Effector memory CD4-positive, alpha-beta T cell (primary cell): ENCODE measurements at places on chromosomes 1 and 21.

DNA sequence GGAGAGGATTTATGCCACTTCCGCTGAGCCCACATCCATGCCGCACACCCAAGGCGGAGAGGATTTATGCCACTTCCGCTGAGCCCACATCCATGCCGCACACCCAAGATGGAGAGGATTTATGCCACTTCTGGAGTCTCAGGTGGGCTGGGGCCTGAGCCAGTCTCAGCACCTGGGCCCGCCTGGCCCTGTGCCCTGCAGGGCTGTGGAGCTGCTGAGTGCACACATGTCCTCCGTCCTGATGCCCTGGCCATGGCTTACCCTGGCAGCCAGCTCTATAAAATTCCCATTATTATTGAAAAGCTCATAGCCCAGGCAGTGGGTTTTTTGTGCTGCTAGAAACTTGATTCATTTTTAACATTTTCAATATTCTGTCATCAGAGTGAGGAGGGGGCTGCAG, 89.8 kb upstream of the TMEM51 start:
- no peak for DNase-seq

DNA sequence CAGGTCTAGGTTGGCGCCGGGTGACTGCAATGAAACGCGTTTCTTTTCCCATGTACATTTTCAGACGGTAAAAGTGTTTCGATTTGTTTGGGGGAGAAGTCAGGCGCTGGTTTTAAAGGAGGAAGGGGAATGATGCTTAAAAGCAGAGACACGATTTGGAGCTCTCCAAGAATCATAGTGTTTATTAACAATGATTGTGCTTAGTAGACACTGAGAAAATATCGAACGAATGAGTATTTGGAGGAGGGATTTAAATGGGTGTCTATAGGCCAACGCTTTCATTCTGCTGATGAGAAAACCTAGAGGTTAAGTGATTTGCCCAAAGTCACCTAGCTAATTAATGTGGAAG, 36.9 kb upstream of the JAK1 start:
- no peak for DNase-seq

DNA sequence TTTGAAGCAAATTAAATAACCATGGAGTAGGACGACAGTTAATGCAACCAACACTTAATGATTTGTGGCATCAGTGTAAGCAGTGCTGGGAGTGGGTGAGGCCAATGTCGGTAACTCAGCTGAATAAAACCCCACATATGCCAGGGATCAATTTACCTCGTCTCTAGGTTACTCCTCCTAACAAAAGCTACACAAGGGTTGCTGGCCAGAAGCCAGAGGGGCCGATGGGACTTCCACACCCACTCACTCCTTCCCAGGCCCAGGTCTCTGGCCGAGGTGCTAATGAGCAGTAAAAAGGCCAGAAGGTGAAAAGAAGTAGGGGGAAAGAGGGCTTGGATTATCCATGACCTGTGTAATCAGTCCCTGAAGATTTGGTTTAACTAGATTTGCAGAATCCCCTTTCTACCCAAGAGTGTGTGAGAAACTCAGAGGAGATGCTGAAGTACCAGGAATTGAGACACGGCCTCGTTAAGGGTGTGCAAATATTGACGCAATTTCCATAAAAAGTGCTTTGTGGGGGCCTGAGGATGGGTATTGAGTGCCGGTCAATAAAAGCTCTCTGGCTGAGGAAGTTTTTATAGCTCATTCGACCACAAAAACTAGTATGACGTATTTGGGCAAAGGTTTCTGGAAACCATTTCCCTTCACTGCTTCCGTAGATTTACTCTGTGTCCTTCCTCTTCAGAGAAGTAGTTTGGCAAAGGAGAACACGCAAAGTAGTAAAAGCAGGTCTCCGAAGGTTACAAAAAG, 145.5 kb downstream of the TBX15 start:
- no peak for DNase-seq

DNA sequence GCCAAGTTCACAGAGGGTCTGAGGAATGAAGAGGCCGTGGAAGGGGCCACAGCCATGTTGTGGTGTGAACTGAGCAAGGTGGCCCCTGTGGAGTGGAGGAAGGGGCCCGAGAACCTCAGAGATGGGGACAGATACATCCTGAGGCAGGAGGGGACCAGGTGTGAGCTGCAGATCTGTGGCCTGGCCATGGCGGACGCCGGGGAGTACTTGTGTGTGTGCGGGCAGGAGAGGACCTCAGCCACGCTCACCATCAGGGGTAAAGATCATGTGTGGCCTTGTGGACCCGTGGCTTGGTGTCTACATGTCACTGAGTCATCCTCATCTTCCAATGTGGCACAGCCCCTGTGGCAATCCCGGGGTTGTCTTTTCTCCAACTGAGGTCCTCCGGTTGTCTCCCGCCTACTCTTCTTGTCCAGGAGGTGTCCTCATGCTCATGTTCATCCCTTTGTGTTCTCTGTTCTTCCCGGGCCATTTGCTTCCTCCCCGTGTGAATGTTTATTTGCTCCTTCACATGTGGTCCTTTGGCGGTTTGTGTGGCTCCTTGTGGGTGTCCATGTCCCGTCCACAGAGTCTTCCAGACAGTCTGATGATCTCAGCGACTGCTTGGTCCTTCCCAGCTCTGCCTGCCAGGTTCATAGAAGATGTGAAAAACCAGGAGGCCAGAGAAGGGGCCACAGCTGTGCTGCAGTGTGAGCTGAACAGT, 84.2 kb downstream of the OBSCN start:
- no peak for DNase-seq

DNA sequence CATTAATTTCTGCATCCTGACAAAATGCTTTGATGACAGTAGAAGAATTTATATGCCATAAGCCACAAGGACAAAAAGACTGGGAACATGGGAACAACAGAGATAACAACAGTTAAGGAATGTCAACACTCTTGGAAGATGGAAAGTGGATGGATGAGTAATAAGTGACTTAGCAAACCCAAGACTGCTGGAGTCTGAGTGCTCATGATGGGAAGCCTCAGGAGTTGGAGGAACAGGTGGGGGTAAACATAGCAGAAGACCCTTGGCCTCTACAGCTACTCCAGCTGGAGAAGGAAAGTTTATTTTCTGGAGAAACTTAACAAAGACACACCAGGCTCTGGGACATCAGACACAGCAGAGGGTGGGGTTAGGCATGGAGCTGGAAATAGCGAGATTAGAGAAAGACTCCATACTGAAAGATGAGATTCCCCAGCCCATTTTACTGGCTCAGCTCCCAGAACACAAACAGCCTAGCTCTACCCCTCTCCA, 13.6 kb downstream of the G0S2 start:
- DNase-seq: no peak

DNA sequence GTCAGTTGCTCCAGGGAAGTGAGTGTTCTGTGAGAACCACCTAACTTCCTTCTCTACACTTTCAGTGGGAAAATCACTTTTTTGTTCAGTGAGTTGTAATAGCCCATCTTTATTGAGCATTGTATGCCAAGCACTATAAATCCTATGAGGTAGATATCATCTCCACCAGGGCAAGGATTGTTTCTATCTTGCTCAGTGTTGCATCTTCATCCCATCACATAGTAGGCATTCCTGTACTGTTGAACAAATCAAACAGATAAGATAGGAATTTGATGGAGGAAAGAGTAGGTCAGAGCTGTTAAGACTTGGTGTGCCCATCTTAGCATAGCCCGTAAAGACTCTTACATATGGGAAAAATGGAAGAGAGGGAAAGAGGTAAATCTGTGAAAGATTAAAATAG, 2.9 kb upstream of the PIGV start:
- DNase-seq: no peak

GRCh38 chr21:27419153-27419552, 452.3 kb upstream of the ADAMTS5 start:
- no peak for DNase-seq

DNA sequence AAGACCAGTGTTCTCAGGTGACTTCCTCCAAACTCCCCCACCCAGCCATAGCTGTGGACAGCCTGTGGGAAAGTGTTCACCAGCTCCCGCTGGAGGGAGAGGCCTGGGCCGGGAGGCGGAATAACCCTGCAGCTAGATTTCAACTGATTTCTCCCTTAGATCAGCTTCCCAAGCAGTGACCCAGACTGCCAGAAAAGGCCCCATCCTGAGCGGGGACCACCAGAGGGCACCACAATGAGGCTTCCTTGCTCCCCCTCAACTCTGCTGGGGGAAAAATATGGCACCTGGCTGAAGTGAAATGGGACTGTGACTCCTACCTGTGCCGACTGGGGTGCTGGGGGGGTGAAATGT, 50.8 kb downstream of the RHBG start:
- no peak for DNase-seq

GRCh38 chr1:209490013-209490412, 93.5 kb upstream of the CAMK1G start:
- no peak for DNase-seq

- no peak for DNase-seq
Measured at GRCh38 chr1:202285908-202286307, 55.8 kb downstream of the UBE2T start.

- no peak for DNase-seq
Measured at GRCh38 chr1:168514455-168514854, 29.3 kb downstream of the XCL2 start.

DNA sequence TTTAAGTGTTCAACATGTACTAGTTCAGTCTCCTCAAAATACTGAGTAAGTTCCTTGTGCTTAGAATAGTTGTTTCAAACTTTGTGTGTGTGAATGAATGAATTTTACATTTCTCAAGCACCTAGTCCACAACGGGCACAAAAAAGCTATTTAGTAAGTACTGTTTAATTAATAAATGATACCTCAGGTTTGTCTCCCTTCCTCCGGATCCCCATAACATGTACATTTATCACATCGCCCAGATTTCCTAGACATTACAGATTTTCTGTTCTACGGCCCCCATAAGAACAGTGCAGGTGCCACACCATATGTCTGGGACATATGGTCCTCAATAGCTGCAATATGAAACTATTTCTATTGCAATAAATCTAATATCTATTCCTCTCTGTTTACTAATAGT, 1.3 kb upstream of the TTF2 start:
- DNase-seq: no peak

DNA sequence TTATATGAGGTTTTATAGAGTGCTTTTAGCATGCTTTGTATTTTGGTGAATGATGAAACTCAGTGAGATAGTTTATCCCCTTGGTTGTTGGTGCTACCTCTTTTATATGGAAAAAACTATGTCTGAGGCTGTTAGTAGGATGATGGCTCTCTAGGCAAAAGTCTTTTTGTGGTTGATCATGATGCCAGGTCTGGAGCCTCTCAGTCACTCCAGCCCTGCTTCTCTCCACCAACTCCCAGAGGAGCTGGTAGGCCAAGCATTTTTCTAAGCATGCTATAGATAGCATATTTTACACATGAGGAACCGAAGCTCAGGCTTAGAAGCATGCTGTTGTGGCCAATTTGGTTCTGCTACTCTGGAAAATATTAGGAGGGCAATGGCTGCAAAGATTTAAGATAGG, 82.2 kb downstream of the FMN2 start:
- DNase-seq: no peak

DNA sequence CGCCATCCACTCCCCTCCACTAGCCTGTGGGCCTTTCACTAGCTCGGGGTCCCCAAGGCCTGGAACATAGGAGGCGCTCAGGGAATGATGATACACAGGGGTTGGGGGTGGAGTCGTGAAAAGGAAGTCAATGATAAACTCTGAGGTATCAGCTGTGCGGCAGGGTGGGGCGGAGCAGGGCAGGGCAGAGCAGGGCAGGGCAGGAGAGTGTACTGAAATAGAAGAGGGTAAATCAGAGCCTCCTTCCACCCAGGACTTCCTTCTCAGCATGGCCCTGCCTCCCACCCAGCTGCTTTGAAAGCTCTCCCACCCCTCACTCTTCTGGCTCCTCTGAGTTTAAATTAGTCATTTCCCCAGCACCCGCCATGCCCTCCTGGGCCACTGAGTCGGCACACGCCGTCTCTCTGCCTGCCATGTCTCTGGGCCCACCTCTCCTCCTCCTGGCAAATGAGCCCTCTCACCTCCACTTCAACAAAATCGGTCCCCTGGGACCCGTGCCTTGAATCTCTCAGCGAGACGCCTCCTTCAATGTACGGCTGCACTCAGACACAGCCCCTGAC, 16.9 kb downstream of the CAPZB start:
- DNase-seq: peak; percentile 57

GRCh38 chr21:33261635-33262034, 4.5 kb upstream of the IL10RB start:
- DNase-seq: no peak

DNA sequence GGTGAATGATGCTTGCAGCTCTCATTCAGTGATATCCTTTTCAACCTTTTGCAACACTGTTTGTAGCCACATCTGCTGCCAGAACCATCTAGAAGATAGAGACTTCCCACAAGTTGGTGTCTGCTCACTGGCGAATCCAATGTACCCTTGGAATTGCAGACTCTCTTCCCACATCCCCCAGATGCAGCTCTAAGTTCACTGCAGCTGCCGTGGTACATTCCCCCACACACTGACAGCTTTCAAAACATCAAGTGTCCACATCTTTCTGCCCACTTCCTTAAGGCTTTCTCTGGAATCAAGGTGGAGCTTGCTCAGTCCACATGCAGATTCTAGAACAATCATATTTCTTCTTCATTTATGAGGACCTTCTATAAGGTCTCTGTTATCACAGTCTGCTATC, 99.2 kb downstream of the PLPPR4 start:
- DNase-seq: no peak

GRCh38 chr21:45768011-45768739, 124.7 kb downstream of the PCBP3 start:
- no peak for DNase-seq

DNA sequence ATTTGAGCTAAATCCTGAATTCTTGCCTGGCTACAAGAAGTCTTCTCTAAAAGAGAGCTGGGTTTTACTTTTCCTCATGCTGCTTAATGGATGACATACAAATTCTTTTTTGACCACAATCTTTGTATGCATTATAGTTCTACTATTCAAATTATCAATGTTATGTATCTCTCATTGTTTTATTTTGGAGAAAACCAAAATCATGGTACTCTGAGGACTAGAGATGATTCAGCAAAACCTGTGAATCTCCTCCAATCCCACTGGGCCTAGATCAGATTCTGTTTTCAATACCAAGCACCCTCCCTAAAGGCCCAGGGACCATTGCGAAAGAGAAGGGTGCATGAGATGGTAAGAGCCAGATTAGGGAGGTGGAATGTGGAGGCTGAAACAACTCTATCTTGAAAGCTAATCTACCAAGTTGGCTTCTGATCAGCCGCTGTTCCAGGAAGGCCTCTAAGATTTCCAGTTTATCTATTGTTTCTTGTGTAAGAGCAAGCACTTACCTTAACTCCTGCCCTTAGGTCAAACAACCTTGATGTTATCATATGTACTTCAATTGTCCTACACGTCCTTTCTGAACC, 547.2 kb downstream of the PLPP3 start:
- DNase-seq: no peak

DNA sequence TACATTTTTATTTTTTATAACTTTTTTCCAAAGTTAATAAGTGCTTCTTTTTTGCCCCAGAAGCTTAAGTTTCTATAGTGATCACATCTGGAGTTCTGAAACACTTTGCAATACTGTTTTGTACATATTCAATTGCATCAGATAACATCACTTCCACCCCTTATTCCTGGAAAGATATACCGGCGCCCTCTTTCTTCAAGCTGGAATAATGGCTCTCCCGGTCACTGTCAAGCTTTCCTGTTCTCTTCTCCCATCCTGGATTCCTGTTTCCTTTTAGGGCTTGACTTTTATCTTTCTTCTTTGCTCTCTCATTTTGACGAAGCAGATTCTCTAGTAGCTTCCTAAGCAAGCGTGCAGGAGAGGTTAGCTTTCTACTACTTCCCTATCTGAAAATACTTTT, 1866.8 kb downstream of the MRPL39 start:
- DNase-seq: no peak

- DNase-seq: no peak
Measured at GRCh38 chr1:237098541-237098940, 56.6 kb downstream of the RYR2 start.
